Osteoblast (primary cell): ENCODE measurements at places on chromosomes 2 and 18. TPM values are rescaled to one million over a fixed set of nuclear protein-coding genes. Genes with fewer than 3 reads are reported as not detected.
A peak's percentile ranks its signal among the peaks of the same experiment; 100 is the strongest.

- no peaks in the 10 kb centered on the region for H3K36me3 ChIP-seq
- peaks cover 3% of the 10 kb centered on the region for H3K4me1 ChIP-seq
- no peak overlapping the region for H3K27ac ChIP-seq
- no peak overlapping the region for H3K4me3 ChIP-seq
- peak; percentile 58 for DNase-seq
- no peaks in the 10 kb centered on the region for H3K27me3 ChIP-seq
These were observed 12.0 kb downstream of the EXOC6B start for GRCh38 chr2:72813841-72814240.

Gene HAUS1
- 31.8 and 40.9 TPM in 2 replicates for total RNA-seq

DNA sequence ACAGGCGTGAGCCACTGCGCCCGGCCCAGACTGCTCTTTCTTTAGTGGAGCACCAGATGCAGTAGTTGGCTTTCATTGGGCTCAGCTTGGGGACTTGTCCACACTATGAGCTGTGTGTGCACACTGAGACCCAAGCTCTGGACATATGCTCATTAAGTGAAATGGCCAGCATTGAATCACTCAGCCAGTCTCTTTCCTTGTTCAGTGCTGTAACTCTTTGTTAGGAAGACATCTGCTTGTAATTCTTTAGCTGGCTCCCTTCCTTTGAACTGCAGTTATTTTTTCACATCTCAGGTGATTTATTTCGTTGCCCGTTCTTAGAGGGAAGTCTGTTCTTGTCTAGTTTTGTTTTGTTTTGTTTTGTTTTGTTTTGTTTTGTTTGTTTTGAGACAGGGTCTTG lies 70.5 kb downstream of the CAB39 start:
- H3K4me3 ChIP-seq: no peak overlapping the region
- no peak for DNase-seq
- no peak overlapping the region for H3K27ac ChIP-seq
- peaks cover 5% of the 10 kb centered on the region for H3K36me3 ChIP-seq

Gene MRPS5
- 27.1 and 29.2 TPM in 2 replicates for total RNA-seq

GRCh38 chr18:28669165-28669564 lies 492.2 kb upstream of the CDH2 start:
- H3K4me1 ChIP-seq: no peaks in the 10 kb centered on the region
- no peak overlapping the region for H3K27ac ChIP-seq
- no peak overlapping the region for H3K4me3 ChIP-seq
- DNase-seq: no peak
- no peaks in the 10 kb centered on the region for H3K27me3 ChIP-seq

Gene UPP2
- total RNA-seq: not detected in 2 replicates

DNA sequence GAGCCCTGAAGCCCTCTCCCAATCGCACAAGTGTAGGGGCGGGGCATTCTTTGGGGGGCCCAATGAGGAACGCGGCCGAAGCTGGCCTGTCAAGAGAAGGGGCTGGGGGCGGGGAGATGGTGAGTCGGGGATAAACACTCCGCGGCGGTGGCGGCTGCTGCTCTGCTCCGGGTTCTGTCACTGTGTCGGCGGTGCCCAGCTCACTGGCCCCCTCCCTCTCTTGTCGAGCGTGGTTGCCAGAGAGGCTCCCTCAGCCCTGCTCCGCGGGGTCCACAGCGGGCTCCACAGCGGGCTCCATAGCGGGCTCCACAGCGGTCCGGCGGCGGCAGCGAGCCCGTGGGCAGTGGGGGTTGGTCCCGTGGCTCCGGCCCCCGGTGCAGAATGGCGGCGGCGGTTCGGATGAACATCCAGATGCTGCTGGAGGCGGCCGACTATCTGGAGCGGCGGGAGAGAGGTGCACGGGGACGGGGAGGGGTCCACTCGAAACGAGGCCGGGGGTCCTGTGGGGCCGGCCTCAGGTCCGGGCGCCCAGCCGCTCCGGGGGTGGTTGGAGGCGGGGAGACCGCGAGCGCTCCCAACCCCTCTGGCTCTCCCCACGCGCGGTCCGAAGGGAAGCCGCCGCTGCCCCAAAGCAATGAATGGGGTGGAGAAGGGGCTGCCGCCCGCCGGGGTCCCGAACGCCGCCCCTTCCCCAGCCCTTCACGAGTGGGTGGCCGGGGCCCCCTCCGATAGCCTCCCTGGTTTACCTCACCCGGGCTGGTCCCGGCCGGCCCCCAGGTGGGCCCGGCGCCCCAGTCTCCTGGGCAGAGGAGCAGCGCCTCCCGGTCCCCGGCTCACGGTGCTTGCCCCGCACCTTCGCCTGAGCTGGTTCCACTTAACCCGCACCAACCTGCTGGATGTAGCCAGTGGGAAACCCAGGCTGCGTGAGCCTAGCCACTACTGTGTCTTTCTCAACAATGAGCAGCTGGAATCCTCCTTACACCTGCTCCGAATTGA lies at the start of gene MXD1:
Gene MXD1, plus strand, starts transcription at position 160 of the 996 bp plus-strand sequence. Its CDS starts 222 bp downstream, at position 382.
- peaks cover 24% of the 10 kb centered on the region for H3K36me3 ChIP-seq
- peaks cover 34% of the 10 kb centered on the region for H3K4me1 ChIP-seq
- peak within 1 kb of the TSS; percentile 93 for H3K27ac ChIP-seq
- DNase-seq: peak; percentile 73
- H3K4me3 ChIP-seq: peak within 1 kb of the TSS; percentile 91
- no peaks in the 10 kb centered on the region for H3K27me3 ChIP-seq

GRCh38 chr2:88540346-88540745 lies 86.9 kb downstream of the EIF2AK3 start:
- no peak overlapping the region for H3K4me3 ChIP-seq
- no peaks in the 10 kb centered on the region for H3K36me3 ChIP-seq
- no peak overlapping the region for H3K27ac ChIP-seq
- H3K27me3 ChIP-seq: no peaks in the 10 kb centered on the region
- peaks cover 8% of the 10 kb centered on the region for H3K4me1 ChIP-seq

Gene AAK1
- total RNA-seq: 61.9 and 62.5 TPM in 2 replicates

- H3K27me3 ChIP-seq: no peaks in the 10 kb centered on the region
- H3K27ac ChIP-seq: no peak overlapping the region
- H3K36me3 ChIP-seq: no peaks in the 10 kb centered on the region
- peaks cover 18% of the 10 kb centered on the region for H3K4me1 ChIP-seq
These were observed 15.2 kb downstream of the ABCB11 start for GRCh38 chr2:169015943-169016342.

Gene PDE1A
- total RNA-seq: 42.0 and 69.2 TPM in 2 replicates

DNA sequence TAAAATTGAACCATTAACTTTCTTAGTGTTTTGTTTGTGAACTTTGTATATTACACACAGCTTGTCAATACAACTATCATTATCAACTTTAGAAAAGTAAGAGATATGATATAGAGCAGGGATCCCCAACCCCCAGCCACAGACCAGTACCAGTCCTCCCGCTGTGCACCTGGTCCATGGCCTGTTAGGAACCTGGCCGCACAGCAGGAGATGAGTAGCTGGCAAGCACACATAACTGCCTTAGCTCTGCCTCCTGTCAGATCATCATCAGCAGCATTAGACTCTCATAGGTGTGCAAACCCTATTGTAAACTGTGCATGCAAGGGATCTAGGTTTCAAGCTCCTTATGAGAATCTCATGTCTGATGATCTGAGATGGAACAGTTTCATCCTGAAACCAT lies 491.0 kb upstream of the NXPH2 start:
- no peak overlapping the region for H3K27ac ChIP-seq
- H3K27me3 ChIP-seq: no peaks in the 10 kb centered on the region
- H3K4me3 ChIP-seq: no peak overlapping the region

Gene MEP1B
- total RNA-seq: not detected in 2 replicates

DNA sequence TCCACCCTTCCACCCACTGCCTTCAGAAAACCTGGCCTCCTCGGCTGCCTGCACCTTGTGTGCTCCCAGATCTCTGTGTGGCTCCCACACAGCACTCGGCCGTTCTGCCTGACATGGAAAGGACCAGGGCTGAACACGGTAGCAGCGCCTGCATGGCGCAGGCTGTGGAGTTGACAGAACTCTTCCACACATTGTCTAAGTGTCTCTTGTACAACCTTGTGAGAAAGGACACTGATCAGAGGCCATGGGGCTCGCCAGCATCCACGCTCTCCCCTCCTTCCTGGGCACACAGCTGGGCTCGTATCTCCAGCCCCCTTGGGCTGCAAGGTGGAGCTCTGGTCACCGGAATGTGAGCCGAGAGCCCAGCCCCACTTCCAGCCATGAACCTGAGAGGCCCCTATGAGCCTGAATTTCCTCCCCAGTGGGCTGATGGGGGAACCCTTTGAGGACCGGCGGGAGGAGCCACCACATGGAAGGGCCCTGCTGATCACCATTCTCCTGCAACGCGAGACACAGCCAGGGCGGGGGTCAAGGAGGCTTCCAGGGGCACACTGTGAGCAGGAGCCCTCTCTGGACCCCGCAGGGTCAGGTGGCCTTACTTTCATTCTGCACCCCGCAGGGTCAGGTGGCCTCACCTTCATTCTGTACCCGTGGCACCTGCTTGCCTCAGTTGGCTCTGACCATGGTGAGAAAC lies 314.2 kb upstream of the MYT1L start:
- H3K4me1 ChIP-seq: no peaks in the 10 kb centered on the region
- no peaks in the 10 kb centered on the region for H3K36me3 ChIP-seq
- H3K27me3 ChIP-seq: no peaks in the 10 kb centered on the region
- no peak overlapping the region for H3K4me3 ChIP-seq
- no peak overlapping the region for H3K27ac ChIP-seq
- no peak for DNase-seq

DNA sequence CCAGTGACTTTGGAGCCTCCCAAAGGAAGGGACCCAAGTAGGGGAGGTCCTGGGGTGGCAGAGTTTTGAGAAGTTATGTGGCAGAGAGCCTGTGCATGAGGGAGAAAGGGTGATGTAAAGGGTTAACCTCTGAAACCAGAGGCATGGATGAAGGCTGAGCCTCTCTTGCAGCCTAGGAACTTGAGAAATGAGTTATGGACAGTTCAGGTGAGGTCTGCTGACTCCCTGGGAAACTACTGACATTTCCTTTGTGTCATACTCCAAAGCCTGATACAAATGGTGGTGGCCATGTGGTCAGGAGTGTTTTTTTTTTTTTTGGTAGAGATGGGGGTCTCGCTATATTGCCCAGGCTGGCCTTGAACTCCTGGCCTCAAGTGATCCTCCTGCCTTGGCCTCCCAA lies 12.4 kb upstream of the GNLY start:
- H3K4me1 ChIP-seq: peaks cover 17% of the 10 kb centered on the region
- no peak overlapping the region for H3K4me3 ChIP-seq
- H3K27ac ChIP-seq: no peak overlapping the region
- H3K27me3 ChIP-seq: no peaks in the 10 kb centered on the region
- DNase-seq: no peak
- no peaks in the 10 kb centered on the region for H3K36me3 ChIP-seq

Gene IL36RN
- total RNA-seq: not detected in 2 replicates

GRCh38 chr2:30178618-30179434 lies 32.0 kb downstream of the YPEL5 start:
- no peak overlapping the region for H3K27ac ChIP-seq
- peak; percentile 92 for DNase-seq
- H3K27me3 ChIP-seq: peaks cover 6% of the 10 kb centered on the region
- no peaks in the 10 kb centered on the region for H3K36me3 ChIP-seq
- no peak overlapping the region for H3K4me3 ChIP-seq
- no peaks in the 10 kb centered on the region for H3K4me1 ChIP-seq

Gene KLF7
- total RNA-seq: 31.1 and 38.9 TPM in 2 replicates

GRCh38 chr2:166901336-166901735 lies 13.1 kb downstream of the XIRP2 start:
- H3K27me3 ChIP-seq: no peaks in the 10 kb centered on the region
- H3K4me3 ChIP-seq: no peak overlapping the region
- no peaks in the 10 kb centered on the region for H3K36me3 ChIP-seq
- no peak for DNase-seq
- no peak overlapping the region for H3K27ac ChIP-seq

GRCh38 chr18:24913507-24914170 lies 438.3 kb downstream of the ZNF521 start:
- no peak overlapping the region for H3K27ac ChIP-seq
- no peaks in the 10 kb centered on the region for H3K36me3 ChIP-seq
- H3K4me3 ChIP-seq: no peak overlapping the region
- H3K4me1 ChIP-seq: no peaks in the 10 kb centered on the region
- no peak for DNase-seq
- H3K27me3 ChIP-seq: no peaks in the 10 kb centered on the region

GRCh38 chr2:101047075-101047766 lies 45.1 kb downstream of the RPL31 start:
- H3K36me3 ChIP-seq: no peaks in the 10 kb centered on the region
- no peaks in the 10 kb centered on the region for H3K4me1 ChIP-seq
- no peak overlapping the region for H3K27ac ChIP-seq
- peak; percentile 54 for DNase-seq
- peaks cover 7% of the 10 kb centered on the region for H3K27me3 ChIP-seq

Gene DLX1
- total RNA-seq: 1.8 and 2.4 TPM in 2 replicates

DNA sequence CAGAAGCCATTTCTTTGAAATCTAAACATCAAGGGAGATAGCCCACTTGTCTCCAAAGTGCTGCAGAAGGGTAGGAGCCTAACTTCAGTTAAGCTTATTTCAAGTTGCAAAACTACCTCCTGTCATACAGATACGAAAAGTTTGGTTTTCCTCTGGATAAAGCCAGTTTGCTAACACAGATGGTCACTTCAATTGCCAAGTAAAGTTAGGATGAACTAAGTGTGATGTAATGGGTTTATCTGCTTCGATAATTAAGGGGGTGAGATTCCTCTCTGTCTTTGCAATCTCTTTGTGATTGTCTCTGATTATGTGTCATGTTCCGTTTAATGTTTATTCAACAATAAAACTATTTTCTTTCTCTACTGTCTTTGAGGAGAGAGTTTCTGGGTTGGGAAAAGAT lies 156.4 kb downstream of the SLC39A10 start:
- no peaks in the 10 kb centered on the region for H3K27me3 ChIP-seq
- H3K4me1 ChIP-seq: peaks cover 8% of the 10 kb centered on the region
- H3K4me3 ChIP-seq: no peak overlapping the region
- H3K36me3 ChIP-seq: no peaks in the 10 kb centered on the region
- no peak for DNase-seq

GRCh38 chr2:239730897-239731296 lies 294.2 kb downstream of the NDUFA10 start:
- no peaks in the 10 kb centered on the region for H3K4me1 ChIP-seq

Gene C2orf66
- under 0.01 and 0.36 TPM in 2 replicates for total RNA-seq

GRCh38 chr2:33238111-33238510 lies 238.3 kb upstream of the RASGRP3 start:
- peaks cover 5% of the 10 kb centered on the region for H3K36me3 ChIP-seq
- no peak overlapping the region for H3K4me3 ChIP-seq
- peaks cover 30% of the 10 kb centered on the region for H3K4me1 ChIP-seq
- no peaks in the 10 kb centered on the region for H3K27me3 ChIP-seq
- H3K27ac ChIP-seq: peak overlapping the region; percentile 78
- peak; percentile 80 for DNase-seq

- DNase-seq: no peak
- no peak overlapping the region for H3K27ac ChIP-seq
- no peak overlapping the region for H3K4me3 ChIP-seq
- H3K27me3 ChIP-seq: no peaks in the 10 kb centered on the region
These were observed 55.0 kb downstream of the ABCB11 start for GRCh38 chr2:168976034-168976654.

GRCh38 chr18:54278615-54279014 lies 9.3 kb downstream of the POLI start:
- no peaks in the 10 kb centered on the region for H3K27me3 ChIP-seq
- no peak for DNase-seq
- H3K4me3 ChIP-seq: no peak overlapping the region
- H3K36me3 ChIP-seq: peaks cover 55% of the 10 kb centered on the region
- H3K27ac ChIP-seq: no peak overlapping the region

- no peaks in the 10 kb centered on the region for H3K36me3 ChIP-seq
- peak overlapping the region; percentile 73 for H3K4me3 ChIP-seq
- H3K4me1 ChIP-seq: peaks cover 6% of the 10 kb centered on the region
- DNase-seq: peak; percentile 95
- no peak overlapping the region for H3K27ac ChIP-seq
These were observed 13.6 kb upstream of the ANKRD53 start for GRCh38 chr2:70964596-70965386.

- no peaks in the 10 kb centered on the region for H3K4me1 ChIP-seq
- H3K36me3 ChIP-seq: no peaks in the 10 kb centered on the region
- H3K4me3 ChIP-seq: no peak overlapping the region
These were observed 6.8 kb upstream of the TEX51 start for GRCh38 chr2:126891681-126892500.

Gene SPHKAP
- total RNA-seq: not detected in 2 replicates
